Amniotic epithelial cell (primary cell): ENCODE measurements at places on chromosomes 13 and 19.

DNA sequence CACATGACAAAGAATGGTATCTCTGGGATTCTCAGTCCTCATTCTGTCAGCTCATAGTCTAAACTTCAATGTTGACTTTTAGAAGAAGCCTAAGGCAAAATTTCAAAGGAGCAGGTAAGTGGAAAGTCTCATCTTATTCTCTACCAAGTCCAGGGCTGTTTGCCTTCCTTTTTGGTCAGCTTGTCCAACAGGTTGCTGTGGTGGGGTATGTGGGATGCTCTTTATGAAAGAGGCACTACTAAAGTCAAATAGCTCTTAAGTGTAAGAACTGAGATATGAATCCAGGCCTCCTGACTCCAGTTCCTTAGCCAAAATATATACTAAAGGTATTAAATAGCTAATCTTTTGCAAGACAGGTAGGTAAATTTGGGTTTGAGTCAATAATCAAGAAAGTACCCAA, 540.6 kb upstream of the SPRY2 start:
- no peak for DNase-seq

GRCh38 chr19:40342644-40343311, 5.4 kb downstream of the C19orf47 start:
- no peak for DNase-seq

- DNase-seq: peak; percentile 33
These were observed 9.8 kb downstream of the PARP4 start for GRCh38 chr13:24502533-24503378.

DNA sequence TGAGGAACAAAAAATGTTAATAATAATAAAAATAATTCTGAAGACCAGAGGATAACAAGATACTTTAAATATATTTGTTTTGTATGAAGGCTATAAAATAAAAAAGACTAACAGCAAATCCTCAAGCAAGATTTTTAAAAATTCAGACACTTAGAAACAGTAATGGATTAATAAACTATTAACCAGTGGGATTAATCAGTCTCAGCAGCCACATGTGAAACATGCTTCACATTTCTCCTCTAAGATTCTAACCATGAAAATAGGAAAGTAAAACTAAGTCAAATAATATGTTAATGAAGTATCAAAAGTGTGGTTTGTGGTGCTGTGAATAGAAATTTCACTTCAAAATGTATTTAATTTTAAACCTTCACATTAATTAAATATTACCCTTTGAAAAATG, 57.4 kb downstream of the KCNRG start:
- DNase-seq: no peak

DNA sequence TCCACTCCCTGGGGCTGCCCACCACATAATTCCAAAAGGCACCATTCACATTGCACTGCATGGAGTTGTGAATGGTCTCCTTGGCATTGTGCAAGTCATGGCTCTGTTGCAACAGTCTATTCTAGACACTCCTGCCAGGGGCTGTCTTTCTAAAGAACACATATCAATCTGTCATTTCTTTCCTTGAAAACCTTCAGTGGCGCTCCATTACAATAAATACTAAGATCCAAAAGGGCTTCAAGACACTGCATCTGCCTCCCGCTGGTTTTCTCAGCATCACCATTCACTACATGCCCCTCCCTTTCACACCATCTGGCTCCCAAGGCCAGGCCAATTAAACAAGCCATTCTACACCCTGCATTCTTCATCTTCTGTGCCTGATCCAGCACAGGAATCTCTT, 32.2 kb upstream of the TM9SF2 start:
- DNase-seq: peak; percentile 72

DNA sequence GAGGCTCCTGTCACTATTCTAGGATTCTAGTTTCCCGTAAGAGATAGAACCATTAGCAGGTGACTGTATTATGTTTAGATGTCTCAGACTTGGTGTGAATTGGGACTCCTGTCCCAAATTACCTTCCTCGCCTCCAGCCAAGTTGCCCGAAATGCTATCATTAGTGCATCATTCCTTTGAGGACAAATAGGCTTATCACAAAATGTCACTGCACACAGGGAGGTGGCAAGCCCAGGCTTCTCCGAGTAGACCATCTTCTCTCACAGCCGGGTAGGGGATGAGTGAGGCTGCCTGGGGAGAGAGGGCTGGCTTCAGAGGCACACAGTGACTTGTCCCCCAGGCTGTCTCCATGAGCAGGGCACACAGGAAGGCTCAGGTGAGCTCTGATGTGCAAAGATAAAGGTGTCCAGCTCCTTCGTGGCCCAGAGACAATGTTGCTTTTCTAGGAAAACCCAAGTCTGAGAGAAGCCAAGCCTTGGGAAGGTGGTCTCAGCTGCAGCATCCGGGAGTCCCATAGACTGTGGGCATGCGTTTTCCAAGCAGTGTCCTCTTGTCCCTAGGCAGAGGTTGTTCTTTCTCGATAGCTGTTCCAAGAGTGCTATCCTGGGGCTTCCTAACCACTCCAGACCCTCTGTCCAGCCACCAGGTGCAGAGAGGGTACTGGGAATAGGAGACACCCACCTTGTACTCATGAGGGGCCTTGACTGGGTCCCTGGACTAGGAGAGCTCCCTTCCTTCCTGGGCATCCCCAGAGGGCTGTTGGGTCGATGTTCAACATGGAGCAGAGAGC, 163.1 kb upstream of the TSHZ3 start:
- no peak for DNase-seq

- DNase-seq: no peak
These were observed 343.2 kb downstream of the KCNRG start for GRCh38 chr13:50358231-50359040.

DNA sequence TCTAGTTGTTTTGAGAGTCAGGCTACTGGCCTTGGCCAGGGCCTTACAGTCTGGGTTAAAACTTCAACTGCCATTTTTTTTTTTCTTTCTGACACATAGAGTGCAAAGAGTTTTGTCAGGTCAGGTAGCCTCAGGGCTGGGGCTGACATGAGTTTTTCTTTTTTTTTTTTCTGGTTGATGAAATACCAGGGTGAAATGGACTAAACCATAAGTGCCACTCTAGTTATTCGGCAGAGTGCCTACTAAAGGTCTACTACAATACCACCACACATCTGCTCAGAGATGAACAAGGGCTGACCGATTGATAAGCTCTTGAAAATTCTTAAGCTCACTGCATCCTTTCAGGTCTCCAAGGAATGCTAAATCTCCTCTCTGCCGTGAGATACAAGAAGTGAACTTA, 4.4 kb upstream of the ZNF320 start:
- no peak for DNase-seq

DNA sequence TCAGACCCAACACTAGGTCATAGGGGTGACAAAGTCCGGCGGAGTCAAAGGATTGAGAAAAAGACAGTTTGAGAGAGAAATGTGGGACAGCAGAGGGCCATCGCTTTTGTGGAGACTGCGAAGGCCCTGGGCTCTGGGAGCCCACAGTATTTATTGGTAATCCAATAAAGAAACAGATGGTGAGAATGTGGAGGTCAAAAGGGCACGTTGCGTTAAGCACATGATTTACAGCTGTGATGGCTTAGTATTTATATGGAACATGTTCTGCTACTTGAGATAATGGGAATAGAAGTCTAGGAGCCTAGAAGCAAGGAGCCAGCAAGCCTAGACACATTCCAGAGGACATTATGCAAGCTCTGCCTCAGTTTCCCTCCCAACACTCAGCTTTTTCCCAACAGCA, 2521.1 kb downstream of the PCDH9 start:
- no peak for DNase-seq

- DNase-seq: no peak
These were observed 13.4 kb downstream of the ZNF20 start for GRCh38 chr19:12126707-12127106.

GRCh38 chr19:58117841-58118575, 20.0 kb upstream of the ZSCAN18 start:
- DNase-seq: no peak

DNA sequence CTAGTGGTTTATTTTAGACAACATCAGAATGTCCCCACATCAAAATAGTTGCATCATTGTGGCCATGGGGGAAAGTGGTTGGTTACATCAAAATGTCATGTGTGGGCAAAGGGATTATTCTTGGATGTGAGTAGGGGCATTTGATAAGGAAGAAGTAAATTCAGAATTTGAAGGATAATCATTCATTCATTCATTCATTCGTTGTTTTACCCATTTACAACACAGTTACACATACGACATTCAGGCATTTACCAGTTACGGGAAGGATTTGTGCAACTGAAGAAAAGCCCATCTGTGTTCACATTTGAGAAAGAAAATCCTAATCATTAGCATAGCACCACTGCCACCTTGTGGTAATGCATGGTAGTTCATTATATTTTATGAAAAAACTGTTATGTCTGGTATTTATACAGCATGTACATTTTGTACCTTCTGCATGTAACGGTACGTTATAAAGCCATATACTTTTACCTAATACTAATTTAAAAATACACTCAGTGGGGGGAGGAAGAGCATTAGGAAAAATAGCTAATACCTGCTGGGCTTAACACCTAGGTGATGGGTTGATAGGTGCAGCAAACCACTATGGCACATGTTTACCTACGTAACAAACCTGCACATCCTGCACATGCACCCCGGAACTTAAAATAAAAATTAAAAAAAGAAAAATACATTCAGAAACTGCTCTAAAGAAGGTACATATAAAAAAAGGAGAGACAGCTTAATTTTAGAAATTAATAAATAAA, 62.1 kb downstream of the DGKH start:
- DNase-seq: peak; percentile 87

DNA sequence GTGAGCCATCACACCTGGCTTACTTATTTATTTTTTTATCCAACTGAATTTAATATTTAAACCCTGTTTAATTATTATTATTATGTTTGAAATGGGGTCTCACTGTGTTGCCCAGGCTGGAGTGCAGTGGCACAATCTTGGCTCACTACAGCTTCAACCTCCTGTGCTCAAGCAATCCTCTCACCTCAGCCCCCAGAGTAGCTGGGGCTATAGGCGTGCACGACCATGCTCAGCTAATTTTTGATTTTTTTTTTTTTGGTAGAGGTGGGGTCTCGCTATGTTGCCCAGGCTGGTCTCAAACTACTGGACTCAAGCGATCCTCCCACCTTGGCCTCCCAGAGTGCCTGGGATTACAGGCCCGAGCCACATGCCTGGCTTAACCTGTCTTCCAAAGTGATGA, 32.5 kb downstream of the SPTBN4 start:
- DNase-seq: no peak

DNA sequence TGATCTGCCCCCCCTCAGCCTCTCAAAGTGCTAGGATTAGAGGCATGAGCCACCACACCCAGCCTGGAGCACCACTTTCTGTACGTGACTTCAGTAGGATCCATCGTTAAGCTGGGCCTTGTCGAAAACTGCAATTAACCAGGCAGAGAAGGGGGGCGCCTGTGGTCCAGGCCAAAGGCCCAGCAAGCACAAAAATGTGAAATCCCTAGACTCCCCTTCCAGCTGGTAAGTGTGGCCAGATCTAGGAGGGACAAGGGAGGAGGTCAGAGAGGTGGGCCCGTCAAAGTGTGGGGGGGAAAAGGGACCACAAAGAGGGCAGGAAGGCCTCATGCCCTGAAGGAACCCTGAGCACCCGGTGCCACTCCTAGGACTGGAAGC, 13.8 kb downstream of the DDX39A start:
- no peak for DNase-seq

GRCh38 chr13:31946091-31946770, 85.3 kb upstream of the FRY start:
- peak; percentile 66 for DNase-seq

DNA sequence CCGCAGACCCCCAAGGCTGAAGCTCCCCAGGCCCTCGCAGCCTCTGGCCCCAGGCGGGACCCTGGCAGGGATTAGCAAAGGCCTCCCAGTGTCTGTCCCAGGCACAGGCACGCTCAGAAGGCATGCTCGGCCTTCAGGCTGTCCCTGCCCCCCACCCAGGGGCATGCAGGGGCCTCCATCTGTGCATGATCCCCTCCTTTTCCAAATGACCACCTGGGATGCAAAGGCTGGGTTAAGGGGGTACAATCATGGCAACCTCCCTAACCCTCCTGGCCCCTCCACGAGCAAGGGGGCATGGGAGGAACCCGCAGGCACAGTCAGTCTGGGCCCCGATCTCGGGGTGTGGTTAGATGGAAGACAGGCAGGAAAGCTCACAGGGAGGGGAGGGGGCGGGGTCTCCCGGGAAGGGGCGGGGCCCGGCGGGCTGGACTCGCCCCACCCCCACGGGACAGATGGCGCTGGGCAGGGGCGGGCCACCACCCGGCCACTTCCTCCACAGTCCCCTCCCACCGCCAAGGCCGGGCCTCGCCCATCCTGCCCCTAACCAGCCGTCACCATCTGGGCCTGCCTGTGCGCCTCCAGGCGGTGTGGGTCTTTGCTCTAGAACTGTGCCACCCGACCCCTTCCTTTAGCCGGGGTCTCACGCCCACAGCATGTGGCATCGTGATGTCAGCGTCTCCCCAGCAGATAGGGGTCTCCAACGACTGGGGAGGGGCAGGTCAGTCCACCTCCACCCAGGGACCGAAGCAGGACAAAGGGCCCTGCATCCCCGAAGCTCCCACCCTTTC, 7.0 kb upstream of the REXO1 start:
- peak; percentile 67 for DNase-seq

GRCh38 chr13:97223711-97224541, 1.8 kb downstream of the MBNL2 start:
- peak; percentile 95 for DNase-seq
